ENCODE measurements at places on chromosomes 4 and X.

GRCh38 chr4:116400480-116400879 lies 684.9 kb downstream of the TRAM1L1 start:
- H3K27me3 ChIP-seq, result no peaks in the 10 kb centered on the region
- no peak overlapping the region for H3K27ac ChIP-seq
- DNase-seq, result peak; percentile 15
- no peaks in the 10 kb centered on the region for H3K36me3 ChIP-seq

DNA sequence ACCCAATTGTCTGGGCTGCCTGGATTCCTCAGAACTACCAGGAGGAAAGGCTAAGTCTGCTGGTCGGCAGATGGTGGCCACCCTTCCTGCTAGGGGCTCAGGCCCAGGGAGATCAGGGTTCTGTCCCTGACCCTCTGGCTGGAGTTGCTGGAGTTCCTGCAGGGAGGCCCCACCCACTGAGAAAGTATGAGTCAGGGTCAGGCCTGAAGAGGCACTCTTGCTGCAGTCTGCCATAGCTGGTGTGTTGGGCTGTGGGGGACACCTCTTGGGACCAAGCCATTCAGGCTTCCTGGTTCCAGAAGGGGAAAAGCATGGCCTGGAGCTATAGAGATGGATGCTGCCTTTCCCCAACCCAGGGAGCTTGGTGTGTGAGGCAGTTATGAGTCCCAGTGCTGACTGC lies 40.4 kb upstream of the PCDH18 start:
- no peaks in the 10 kb centered on the region for H3K36me3 ChIP-seq
- no peaks in the 10 kb centered on the region for H3K27me3 ChIP-seq
- H3K4me3 ChIP-seq, result no peak overlapping the region
- DNase-seq, result no peak

DNA sequence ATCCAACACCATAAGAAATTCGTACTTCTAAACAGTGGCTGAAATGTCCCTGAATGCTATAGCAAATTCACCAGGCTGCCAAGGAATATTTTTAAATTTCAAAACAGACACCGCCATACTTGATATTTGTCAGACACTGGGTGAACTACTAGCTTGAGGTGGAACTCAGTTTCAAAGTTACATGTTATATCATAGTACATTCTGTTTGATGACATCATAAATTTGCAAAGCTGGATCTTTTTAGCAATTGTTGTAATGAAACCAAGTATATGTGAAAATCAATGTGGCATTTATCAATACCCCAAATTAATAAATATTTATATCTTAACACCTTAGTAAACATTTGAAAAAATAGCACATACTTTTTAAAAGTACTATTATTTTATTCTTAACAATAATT lies 14.2 kb downstream of the ART3 start:
- peaks cover 11% of the 10 kb centered on the region for H3K4me1 ChIP-seq
- DNase-seq, result no peak

- no peaks in the 10 kb centered on the region for H3K36me3 ChIP-seq
- no peak for DNase-seq
- H3K27ac ChIP-seq, result no peak overlapping the region
- no peak overlapping the region for H3K4me3 ChIP-seq
- no peaks in the 10 kb centered on the region for H3K27me3 ChIP-seq
Observed at GRCh38 chr4:124694946-124695598, 17.5 kb downstream of the ANKRD50 start.

DNA sequence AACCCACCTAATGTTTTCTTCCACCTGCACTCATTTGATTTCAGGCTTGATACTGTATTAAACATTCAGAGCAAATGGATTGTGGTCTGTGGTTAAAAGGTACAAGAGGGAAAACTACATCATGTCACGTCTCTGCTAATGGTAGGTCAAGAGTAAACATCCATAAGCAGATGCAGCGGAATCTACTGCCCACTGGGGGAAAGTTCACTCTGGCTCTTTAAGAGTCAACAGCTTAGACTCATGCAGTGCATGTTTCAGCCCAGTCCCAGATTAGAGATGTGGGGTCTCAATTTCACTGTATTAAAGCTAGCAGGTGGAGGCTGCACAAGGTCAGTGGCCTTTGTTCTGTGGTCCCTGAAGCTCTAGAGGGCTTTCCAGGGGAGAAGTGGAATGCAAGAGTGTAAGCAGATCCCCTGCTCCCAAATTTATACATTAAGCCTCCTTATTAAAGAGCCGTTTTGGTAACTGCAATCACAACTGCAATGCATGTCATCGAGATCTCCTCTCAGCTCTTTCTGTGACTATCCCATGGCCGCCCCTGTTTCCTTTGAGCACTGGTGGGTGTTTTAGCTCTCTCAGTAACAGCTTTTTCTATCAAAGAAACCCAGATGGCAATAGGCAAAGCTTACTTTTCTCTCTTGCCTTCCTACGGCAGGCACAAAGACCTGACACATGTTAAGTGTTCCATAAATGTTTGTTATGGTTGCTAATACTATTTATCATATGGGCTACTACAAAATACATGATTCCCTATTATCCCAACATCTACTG lies 53.4 kb downstream of the LDB2 start:
- no peak overlapping the region for H3K27ac ChIP-seq
- H3K4me3 ChIP-seq, result no peak overlapping the region
- H3K4me1 ChIP-seq, result no peaks in the 10 kb centered on the region
- no peaks in the 10 kb centered on the region for H3K36me3 ChIP-seq
- DNase-seq, result no peak
- no peaks in the 10 kb centered on the region for H3K27me3 ChIP-seq

DNA sequence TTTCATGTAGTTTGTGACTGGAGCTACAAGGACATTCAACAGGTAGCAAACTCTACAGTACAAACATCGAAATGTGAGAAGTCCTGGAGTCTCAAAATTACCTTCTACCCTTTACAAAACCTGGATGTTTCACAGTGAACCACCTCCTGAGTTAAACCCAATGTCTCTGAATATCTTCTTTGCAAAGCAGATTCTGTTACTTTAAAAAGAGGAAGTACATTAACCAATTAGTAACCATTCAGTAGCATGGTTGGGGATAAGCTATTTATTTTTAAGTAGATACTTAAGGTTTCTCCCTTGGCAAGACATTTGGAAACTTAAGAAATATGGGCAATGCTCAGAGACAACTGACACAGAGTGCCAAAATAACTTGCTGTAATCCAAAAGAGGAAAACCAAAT lies 371.9 kb upstream of the NWD2 start:
- DNase-seq, result no peak
- H3K27ac ChIP-seq, result no peak overlapping the region
- no peaks in the 10 kb centered on the region for H3K36me3 ChIP-seq
- no peak overlapping the region for H3K4me3 ChIP-seq
- no peaks in the 10 kb centered on the region for H3K27me3 ChIP-seq
- H3K4me1 ChIP-seq, result no peaks in the 10 kb centered on the region

DNA sequence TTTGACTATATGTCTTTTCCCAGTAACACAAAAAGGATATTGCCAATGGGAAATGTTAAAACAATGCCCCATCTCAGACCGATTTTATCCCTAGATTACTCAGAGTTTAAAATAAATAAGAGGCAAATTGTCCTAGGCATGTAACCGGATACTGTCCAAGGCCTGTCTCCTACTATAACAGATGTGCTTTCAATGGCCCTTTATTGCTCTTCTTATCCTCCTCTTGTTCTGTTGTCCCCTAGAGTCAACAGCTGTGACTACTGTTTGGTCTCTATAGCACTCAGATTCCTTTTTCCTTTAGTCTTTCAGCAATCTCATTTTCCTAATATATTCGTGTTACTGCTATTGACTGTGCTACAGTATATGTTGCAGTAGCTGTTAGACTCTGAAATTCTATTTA lies 66.8 kb upstream of the PLS3 start:
- no peak for DNase-seq
- H3K27me3 ChIP-seq, result no peaks in the 10 kb centered on the region
- H3K36me3 ChIP-seq, result no peaks in the 10 kb centered on the region
- H3K4me3 ChIP-seq, result no peak overlapping the region
- no peak overlapping the region for H3K27ac ChIP-seq
- no peaks in the 10 kb centered on the region for H3K4me1 ChIP-seq

- no peak overlapping the region for H3K4me3 ChIP-seq
- no peaks in the 10 kb centered on the region for H3K27me3 ChIP-seq
Observed at GRCh38 chr4:88021824-88022223, 14.4 kb downstream of the PKD2 start.

GRCh38 chrX:100874325-100874724 lies at the start of gene NOX1:
Gene NOX1, minus strand, starts transcription at chrX:100874359. Its CDS starts 220 bp downstream, at chrX:100874139.
- H3K36me3 ChIP-seq, result no peaks in the 10 kb centered on the region
- H3K4me3 ChIP-seq, result no peak within 1 kb of the TSS
- H3K27me3 ChIP-seq, result no peaks in the 10 kb centered on the region
- no peak for DNase-seq

- H3K4me3 ChIP-seq, result no peak overlapping the region
- DNase-seq, result no peak
- no peaks in the 10 kb centered on the region for H3K27me3 ChIP-seq
- no peak overlapping the region for H3K27ac ChIP-seq
- peaks cover 6% of the 10 kb centered on the region for H3K4me1 ChIP-seq
Observed at GRCh38 chrX:151416579-151416978, 19.6 kb downstream of the VMA21 start.

GRCh38 chr4:104491481-104492182 lies 3.1 kb downstream of the CXXC4 start:
- H3K27me3 ChIP-seq, result no peaks in the 10 kb centered on the region
- H3K36me3 ChIP-seq, result no peaks in the 10 kb centered on the region
- peak overlapping the region; percentile 50 for H3K27ac ChIP-seq
- peaks cover 32% of the 10 kb centered on the region for H3K4me1 ChIP-seq
- peak overlapping the region; percentile 68 for H3K4me3 ChIP-seq

DNA sequence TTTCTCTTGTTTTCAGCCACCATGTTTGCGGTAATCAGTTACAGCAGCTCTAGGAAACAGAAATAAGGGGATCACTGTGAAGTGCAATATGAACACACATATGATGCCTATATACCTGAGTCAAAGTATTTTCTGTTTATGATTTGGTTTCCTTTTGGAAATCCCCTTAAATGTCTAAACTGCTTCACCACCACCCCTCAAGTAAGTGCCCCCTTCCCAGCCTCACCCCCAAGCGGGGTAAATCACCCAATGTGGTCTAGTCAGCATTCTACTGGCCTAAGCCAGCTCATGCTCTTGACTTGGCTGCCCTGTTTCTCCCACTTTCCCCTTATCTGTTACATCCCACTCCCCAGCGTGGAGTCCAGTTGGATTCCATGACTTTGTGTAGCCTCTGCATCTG lies 176.5 kb downstream of the QDPR start:
- H3K27ac ChIP-seq, result no peak overlapping the region
- H3K27me3 ChIP-seq, result peaks cover 6% of the 10 kb centered on the region
- H3K4me1 ChIP-seq, result peaks cover 24% of the 10 kb centered on the region
- no peak overlapping the region for H3K4me3 ChIP-seq

DNA sequence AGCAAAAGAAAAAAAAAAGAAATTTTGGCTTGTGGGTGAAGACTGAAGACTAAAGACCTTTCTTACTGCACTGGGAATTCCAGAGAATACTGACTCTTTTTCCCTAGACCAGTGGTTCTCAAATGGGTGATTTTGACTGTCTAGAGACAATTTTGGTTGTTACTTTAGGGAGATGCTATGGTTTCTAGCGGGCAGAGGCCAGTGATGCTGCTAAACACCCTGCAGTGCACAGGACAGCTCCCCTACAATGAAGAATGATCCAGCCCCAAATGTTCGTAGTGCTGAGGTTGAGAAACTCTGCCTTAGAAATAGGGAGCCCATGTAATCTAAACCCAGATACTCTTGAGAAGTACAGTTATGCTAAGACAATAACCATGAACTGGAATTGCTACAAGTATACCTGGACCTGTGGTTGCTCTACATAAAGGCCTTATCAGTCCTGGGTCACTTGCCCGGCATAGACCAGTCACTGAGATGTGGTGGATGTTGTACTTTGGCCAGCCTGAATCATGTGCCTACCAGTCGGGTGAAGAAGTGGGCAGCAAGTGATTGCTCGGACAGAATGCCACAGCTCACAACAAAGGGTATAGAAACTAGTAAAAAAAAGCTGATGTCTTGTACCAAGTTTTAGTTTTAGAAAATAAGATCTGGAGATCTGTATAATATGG lies 16.0 kb downstream of the ARHGAP10 start:
- no peak overlapping the region for H3K27ac ChIP-seq
- no peaks in the 10 kb centered on the region for H3K4me1 ChIP-seq
- no peaks in the 10 kb centered on the region for H3K27me3 ChIP-seq
- DNase-seq, result no peak
- no peak overlapping the region for H3K4me3 ChIP-seq

DNA sequence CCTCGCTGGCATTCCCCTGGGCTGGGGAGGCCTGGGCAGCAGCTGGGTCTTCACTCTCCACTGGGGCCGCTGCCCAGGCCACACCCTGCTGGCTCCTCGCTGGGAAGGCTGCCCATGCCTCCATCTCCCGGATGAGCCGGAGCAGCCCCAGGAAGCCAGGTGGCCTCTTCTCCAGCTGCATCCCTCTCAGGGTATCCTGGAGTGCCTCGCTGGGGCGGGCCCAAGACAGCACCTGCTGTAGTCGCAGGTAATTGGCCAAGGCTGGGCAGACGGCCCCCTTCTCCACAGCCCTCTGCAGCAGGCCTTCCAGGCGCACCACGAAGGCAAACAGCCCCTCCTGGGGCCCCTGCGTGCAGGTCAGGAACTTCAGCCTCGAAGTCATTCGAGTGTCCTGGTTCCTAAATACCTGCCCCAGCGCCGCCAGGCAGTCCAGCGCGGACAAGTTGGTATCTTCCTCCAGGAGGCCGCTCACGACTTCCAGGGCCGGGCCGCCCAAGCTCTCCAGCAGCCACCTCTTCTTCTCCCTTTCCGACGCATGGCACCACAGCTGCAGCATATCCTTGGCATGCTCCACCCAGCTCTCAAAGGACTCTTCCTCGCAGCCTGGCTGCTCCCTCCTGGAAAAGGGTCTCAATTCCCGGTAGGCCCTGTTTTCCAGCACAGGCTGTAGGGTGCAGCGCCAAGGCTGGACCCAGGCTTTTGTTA lies 3.7 kb downstream of the PNMA6E start:
- no peaks in the 10 kb centered on the region for H3K36me3 ChIP-seq
- no peak overlapping the region for H3K27ac ChIP-seq
- DNase-seq, result no peak
- no peaks in the 10 kb centered on the region for H3K4me1 ChIP-seq
- no peak overlapping the region for H3K4me3 ChIP-seq

GRCh38 chrX:118211891-118212816 lies 95.5 kb upstream of the KLHL13 start:
- no peak for DNase-seq
- no peaks in the 10 kb centered on the region for H3K4me1 ChIP-seq
- H3K27ac ChIP-seq, result no peak overlapping the region
- no peak overlapping the region for H3K4me3 ChIP-seq
- H3K36me3 ChIP-seq, result no peaks in the 10 kb centered on the region

DNA sequence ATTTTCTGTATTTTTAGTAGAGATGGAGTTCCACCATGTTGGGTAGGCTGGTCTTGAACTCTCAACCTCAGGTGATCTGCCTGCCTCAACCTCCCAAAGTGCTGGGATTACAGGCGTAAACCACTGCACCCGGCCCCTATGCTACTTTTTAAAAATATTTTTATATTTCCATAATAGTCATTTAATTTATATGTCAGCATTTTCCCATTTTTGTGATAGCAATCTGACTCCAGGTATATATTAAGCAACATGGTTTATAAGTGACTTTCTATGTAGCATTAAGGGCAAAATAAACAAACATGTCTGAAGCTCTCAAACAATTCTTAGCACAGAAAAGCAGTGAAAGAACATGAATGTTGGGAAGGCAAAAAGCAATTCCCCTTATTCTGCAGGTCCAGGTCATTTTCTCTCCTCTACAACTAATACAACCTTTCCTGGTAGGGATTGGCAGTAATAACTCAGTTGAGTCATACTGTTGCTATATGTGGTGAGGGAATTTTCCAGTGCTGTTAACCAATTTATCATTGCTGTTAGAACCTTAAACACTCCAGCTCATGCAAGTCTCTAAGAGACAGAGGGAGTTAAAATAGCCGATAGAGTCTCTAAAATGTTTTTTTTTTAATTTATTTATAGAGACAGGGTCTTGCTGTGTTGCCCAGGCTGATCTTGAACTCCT lies 24.0 kb downstream of the SMIM14 start:
- no peaks in the 10 kb centered on the region for H3K27me3 ChIP-seq
- no peaks in the 10 kb centered on the region for H3K36me3 ChIP-seq
- H3K27ac ChIP-seq, result no peak overlapping the region
- no peak for DNase-seq
- no peak overlapping the region for H3K4me3 ChIP-seq
- H3K4me1 ChIP-seq, result peaks cover 6% of the 10 kb centered on the region
